ENCODE measurements at places on chromosomes 13 and 19. TPM values are rescaled to one million over a fixed set of nuclear protein-coding genes. Genes with fewer than 3 reads are reported as not detected.
A peak's percentile ranks its signal among the peaks of the same experiment; 100 is the strongest.

- no peak for DNase-seq
Observed at GRCh38 chr13:41398494-41399170, 58.7 kb upstream of the RGCC start.

DNA sequence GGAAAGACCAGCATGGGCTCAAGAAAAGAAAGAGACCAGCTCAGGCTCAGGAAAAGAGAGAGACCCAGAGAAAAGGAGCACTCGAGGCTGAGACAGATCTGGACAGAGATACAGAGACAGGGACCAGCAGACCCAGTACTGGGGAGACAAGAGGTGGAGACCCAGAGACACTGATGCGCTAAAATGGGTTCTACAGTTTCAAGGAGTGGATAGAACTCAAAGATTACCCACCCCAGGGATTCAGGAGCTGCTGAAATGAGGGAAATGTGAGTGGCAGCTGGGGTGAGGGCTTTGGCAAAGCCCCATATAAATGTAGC, 609 bp upstream of the ZSCAN18 start:
- DNase-seq = no peak

- DNase-seq = no peak
Observed at GRCh38 chr19:18229474-18229873, 3.2 kb upstream of the PDE4C start.

GRCh38 chr19:17107546-17108452, 32.2 kb downstream of the MYO9B start:
- DNase-seq = peak; percentile 64

Gene KLK4
- total RNA-seq = not detected

- no peak for DNase-seq
Observed at GRCh38 chr13:79560954-79561353, 80.0 kb downstream of the NDFIP2 start.

- DNase-seq = no peak
Observed at GRCh38 chr13:51645154-51645650, 60.9 kb downstream of the WDFY2 start.
